CD4-positive, alpha-beta T cell treated with Interleukin-1 beta for 1 hour (primary cell): ENCODE measurements at places on chromosomes 5 and 9.

GRCh38 chr5:142837081-142837725 is 67.0 kb downstream of the ARHGAP26 start:
- DNase-seq, result no peak

- no peak for DNase-seq
Observed at GRCh38 chr9:19631181-19631580, 157.7 kb downstream of the SLC24A2 start.

DNA sequence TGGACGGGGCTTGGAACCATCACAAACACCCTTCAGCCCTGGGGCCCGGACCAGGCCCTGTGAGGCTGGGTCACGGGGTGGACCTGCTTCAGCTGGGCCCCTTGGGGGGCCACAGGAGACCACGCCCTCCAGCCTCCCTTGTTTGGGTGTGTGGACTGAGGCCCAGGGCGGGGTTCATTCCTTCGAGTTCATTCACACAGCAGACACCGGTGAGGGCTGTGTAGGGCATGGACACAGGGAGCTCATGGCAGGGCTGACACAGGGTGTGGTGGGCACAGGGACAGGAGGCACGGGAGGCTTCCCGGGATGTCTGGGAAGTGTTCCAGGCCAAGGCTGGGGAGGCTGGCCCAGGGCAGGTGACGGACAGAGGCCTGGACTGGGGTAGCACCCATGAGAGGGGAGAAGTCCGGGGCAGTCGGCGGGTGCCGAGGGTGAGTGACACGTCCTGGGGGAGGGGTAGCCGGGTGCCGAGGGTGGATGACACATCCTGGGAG is 8.9 kb downstream of the DNLZ start:
- DNase-seq, result no peak

- DNase-seq, result no peak
Observed at GRCh38 chr9:134263596-134263995, 62.7 kb upstream of the RXRA start.

GRCh38 chr9:72557549-72557948 is 36.1 kb downstream of the TMC1 start:
- DNase-seq, result no peak

GRCh38 chr5:148585988-148586387 is 68.3 kb downstream of the HTR4 start:
- no peak for DNase-seq

DNA sequence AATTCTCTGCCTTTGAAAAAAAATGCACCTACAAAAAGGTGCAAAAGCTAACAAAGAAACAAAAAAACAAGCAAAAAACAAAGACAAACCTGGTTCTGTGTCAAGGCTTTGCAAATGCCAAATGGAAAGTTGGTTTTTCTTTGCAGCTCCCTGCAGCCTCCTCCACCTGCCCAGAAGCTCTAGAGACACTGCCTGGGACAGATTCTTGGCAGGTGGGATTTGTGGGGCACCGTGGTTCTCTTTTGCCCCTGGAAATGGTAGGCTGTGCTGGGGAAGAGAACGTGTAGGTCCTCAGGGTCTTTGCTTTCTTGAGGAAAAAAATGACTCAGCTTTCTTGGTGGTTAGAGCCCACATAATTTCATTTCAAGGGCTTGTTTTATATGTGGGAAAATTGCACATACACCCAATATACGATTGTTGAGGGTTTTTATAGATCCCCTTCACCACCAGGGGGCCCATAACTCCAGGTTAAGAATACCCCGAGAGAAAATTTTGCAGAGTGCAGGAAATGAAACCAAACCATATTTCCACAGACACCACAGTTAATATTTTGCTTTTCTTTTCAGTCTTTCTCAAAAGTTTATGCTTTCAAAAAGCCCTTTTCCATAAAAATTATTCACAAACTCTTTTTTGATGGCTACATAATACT is 58.7 kb downstream of the NXNL2 start:
- peak; percentile 52 for DNase-seq

GRCh38 chr5:62483556-62483955 is 71.0 kb downstream of the IPO11 start:
- DNase-seq, result no peak

GRCh38 chr5:148539851-148540250 is 114.5 kb downstream of the HTR4 start:
- DNase-seq, result no peak

- no peak for DNase-seq
Observed at GRCh38 chr5:14445576-14446290, 135.9 kb upstream of the OTULINL start.

DNA sequence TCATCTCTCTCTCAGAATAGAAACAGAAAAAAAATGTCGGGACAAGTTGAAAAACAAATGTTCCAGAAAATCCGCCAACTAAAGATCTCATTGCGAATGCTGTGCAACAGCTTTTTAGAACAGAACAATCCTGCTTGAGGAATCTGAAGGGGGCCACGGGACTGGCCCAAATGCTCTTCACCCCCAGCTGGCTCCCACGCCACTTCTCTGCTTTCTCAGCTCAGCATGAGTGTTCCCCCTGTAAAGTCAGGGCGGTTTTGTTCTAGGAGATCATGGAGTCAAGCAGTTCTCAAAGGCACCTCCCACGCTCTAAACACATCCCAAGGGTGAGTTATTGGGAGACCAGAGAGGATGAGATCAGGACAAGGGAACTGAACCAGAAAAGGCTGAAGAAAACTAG is 31.5 kb downstream of the DIRAS2 start:
- DNase-seq, result no peak

GRCh38 chr9:95605101-95605500 is 88.3 kb upstream of the PTCH1 start:
- no peak for DNase-seq

DNA sequence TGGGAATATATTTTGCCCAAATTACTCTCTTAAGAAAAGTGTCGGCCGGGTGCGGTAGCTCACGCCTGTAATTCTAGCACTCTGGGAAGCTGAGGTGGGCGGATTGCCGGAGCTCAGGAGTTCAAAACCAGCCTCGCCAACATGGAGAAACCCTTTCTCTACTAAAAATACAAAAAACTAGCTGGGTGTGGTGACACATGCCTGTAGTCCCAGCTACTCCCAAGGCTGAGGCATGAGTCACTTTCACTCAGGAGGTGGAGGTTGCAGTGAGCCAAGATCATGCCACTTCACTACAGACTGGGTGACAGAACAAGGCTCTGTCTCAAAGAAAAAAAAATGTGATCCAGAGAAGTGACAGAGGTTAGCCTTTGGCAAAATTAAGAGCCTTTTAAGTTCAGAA is 26.4 kb upstream of the TMEM171 start:
- DNase-seq, result no peak

GRCh38 chr5:133480866-133481265 is 131.5 kb downstream of the FSTL4 start:
- no peak for DNase-seq

DNA sequence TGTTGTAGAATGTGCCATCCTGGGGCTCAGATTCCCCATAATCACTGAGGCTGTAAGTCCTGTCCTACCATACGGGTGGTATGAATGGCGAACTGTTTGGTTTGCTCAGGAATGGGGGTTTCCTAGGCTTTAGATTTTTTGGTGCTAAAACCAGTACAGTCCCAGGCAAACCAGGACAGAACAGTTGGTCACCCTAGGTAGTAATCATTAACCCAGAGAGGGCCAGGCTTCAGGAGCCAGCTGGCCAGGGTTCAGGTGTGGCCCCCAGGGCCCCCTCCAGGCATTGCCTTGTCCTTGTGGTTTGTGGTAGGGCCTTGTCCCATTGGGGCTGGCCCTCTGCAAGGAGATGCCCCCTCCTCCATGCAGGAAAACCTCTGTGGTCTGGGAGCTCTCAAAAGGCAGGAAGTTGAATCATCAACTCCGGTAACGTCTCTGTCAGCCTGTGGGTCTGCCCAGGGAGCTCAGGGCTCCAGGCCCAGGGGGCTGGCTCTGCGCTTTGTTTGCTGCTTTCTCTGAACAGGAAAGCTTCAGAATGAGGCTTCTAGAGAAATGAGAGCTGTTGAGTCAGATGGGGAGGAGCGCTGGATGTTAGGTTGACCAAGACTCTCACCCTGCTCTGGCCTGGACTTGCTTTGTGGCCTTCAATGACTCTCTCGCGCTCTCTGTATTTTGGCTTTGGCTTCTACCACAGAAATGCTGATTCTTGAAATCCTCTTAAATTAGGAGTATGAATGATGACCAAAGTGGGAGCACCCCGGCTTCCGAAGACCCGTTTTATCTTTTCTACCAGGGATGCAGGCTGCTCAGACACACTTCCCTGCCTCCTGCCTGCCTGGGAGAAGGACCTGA is 22.2 kb upstream of the JADE2 start:
- DNase-seq, result peak; percentile 46

DNA sequence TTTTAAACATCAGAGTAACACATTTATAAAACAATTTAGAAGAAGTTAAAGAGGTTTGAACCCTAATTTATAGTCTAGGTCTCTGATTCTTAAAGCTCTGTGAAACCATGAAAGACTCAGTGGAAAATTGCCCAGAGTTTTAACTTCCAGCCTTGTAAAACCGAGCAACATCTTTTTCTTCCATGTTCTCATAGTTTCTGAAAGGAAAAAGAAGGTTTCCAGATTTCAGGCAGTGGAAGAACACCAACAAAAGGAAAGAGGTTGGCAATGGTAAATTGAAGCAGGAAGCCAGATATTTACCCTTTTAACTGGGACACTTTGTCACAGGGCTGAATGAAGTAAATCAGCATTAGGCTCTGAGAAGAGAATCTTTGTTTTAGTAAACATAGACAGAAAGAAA is 1999.3 kb downstream of the MAT2B start:
- DNase-seq, result no peak

DNA sequence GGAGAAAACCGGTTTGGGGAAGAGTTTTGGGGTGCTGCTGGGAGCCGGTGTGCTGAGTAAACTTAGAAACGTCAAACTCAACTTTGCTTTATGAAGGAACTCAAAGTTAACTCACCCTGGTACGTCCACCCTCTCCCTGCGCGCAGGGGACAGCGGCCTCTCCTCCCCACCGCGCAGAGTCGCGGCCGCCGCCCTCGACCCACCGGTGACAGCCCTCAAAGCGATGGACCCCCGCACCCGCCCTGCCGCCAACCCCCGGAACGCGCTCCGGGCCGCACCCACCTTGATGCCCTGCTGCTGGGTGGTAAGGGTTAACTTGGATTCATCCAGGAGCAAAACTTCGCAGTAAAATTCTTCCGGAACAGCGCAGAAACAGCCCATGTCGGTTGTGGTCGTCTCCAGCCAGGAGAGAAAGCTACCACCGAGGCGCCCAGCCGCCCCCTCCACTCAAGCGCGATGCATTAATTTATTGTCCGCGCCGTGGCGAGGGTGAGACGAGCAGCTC is 366 bp downstream of the EPB41L4A start:
- no peak for DNase-seq

DNA sequence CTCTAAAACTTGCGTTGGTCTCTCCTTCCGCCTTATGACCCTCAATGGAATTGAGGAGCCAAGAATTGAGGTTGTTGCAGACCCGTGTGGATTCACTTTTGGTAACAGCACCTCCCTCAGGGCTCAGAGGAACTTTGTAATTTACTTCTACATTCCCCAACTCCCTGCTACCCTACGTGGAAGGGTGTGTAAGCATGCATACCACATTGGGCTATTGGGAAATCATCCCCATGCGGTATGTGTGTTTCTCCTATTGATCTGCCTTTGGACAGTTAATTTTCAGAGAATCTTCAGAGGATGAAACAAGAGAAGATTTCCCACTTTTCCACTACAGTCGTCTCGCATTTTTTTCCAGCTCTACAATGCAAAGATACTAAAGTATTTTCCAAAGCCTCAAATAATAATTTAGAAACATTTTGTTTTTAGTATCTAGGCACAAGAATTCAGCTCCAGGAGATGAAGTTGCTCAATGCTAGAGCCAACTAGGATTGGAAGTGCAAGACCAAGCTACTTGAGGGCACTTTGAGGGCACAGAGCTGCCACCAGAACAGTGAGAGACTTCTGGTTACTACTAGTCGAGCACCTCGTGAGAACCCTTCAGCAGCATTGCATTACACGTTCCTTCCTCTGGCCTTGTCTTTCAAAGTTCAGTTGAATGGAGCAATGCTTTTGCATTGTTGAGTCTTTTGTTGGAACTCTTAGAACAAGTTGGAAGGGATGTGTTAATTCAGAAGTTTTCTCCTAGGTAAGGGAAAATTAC is 3.4 kb downstream of the C1QTNF3 start:
- DNase-seq, result no peak

- no peak for DNase-seq
Observed at GRCh38 chr9:81162361-81162760, 527.0 kb downstream of the TLE1 start.
